Muscle of arm (tissue), 14 donors: ENCODE measurements at places on chromosomes 1 and 21. TPM values are rescaled to one million over a fixed set of nuclear protein-coding genes. Genes with fewer than 3 reads are reported as not detected.

Gene MRPL39
- 27.6 TPM for polyA plus RNA-seq

Gene NECTIN4
- 28.3 TPM for polyA plus RNA-seq

Gene DCST1
- not detected for polyA plus RNA-seq

Gene PGLYRP3
- polyA plus RNA-seq, result 2.2 TPM

Gene SAMD11
- 2.1 TPM for polyA plus RNA-seq

Gene PEX19
- polyA plus RNA-seq, result 50.1 TPM

Gene TAF13
- 61.3 TPM for polyA plus RNA-seq

Gene FAM177B
- polyA plus RNA-seq, result 0.27 TPM

Gene FBXO2
- polyA plus RNA-seq, result 0.52 TPM

Gene CD2
- 0.26 TPM for polyA plus RNA-seq

Gene IFI44L
- 1.5 TPM for polyA plus RNA-seq

Gene PLEKHN1
- polyA plus RNA-seq, result not detected

Gene EBNA1BP2
- polyA plus RNA-seq, result 36.6 TPM

Gene TMOD4
- polyA plus RNA-seq, result 32.1 TPM

Gene FAM72C
- polyA plus RNA-seq, result 2.4 TPM

Gene CLEC20A
- polyA plus RNA-seq, result not detected

Gene AXDND1
- 0.22 TPM for polyA plus RNA-seq

Gene LRRC39
- polyA plus RNA-seq, result 304 TPM

GRCh38 chr1:165576536-165576935 is 32.7 kb downstream of the LRRC52 start:
- DNase-seq, result no peak

DNA sequence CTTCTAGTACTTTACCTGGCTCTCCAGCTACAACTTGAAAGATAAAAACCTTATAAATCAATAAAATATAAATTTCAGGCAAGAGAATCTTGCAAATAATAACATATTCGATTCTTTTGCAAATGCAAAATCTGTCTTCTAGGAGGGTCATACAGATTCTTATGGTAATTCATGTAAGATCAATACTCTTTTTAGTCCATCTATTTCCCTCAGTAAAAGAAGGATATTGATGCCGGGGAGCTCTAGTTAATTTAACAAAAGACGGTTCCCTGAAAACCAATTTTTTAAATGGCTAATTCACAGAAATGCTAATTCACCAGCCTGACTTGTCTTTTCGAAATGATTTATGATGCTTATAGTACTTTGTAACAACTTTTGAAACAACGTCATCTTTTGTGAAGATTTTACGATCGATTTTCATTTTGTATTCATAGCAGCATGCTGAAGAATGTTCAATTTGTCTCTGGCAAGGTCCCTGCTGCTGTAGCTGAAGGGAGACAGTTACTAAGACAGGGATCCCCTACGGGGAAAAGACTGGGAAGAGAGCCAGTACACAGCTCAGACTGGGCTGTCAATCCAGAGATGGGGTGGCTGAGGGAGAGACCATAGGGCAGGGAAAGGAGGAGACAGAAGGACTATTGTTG is 90.6 kb upstream of the SPAG17 start:
- DNase-seq, result no peak

GRCh38 chr21:36200081-36200561 is 43.5 kb downstream of the DOP1B start:
- no peak for DNase-seq

DNA sequence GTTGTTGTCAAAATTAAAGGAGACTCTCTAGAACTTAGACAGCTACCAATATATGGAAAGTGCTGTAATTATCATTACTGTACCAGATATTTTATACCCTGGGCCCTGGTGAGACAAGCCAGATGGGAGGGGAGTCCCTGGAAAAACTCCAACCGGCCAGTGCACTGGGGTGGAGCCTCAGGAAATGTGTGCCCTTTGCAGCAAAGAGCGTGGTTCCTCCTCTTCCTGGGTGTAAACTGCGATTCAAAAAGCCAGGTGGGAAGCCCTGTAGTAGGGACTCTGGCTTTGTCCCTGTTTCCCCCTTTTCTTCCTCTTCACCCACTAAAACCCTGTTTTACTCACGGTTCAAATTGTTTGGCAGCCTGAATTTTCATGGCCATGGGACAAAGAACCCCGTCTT is 812.3 kb downstream of the PLA2G4A start:
- DNase-seq, result no peak

DNA sequence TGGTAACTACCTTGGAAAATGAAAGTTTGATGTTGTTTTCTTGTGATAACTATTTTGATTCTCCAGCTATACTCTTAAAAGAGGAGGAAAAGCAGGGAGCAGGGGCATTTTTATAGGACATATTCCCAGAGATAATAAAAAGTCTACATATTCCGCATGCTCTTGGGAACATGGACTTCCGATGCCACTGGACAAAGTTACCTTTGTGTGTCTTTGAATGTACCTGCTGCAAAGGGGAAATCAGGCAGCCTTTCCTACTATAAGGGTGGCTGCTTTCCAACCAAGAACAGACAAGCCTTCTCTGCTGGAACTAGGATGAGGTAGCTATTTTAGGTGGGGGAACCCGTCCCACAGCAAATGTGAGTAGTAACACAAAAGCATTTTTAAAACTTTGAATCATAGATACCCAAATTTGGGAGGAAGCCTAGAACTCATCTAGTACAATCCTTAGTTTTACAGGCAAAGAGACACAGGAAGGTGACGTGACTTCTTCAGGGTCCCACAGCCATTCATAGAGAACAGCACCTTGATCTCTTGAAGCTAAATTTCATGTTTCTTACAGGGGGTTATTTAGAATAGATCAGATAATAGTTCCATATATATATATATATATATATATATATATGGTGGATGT is 179.9 kb downstream of the FASLG start:
- DNase-seq, result no peak

DNA sequence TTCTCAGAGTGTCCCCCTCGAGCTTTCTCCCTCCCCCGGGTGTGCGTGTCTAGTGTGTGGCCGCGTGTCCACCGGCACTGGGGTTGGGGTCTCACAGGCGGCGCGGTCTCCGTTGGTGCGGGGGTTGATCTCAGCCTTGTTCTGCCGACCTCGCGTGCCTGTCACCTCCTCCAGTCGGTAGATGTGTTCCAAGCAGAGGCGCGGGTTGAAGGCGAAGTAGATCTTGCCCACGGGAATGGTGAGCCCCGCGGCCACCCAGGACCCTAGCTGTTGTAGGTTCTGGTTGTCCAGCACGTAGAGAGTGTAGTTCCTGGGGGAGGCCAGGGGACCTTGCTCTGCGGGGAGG is 9.8 kb downstream of the INSRR start:
- DNase-seq, result no peak

GRCh38 chr1:94531664-94532063 is 9.9 kb downstream of the F3 start:
- no peak for DNase-seq

DNA sequence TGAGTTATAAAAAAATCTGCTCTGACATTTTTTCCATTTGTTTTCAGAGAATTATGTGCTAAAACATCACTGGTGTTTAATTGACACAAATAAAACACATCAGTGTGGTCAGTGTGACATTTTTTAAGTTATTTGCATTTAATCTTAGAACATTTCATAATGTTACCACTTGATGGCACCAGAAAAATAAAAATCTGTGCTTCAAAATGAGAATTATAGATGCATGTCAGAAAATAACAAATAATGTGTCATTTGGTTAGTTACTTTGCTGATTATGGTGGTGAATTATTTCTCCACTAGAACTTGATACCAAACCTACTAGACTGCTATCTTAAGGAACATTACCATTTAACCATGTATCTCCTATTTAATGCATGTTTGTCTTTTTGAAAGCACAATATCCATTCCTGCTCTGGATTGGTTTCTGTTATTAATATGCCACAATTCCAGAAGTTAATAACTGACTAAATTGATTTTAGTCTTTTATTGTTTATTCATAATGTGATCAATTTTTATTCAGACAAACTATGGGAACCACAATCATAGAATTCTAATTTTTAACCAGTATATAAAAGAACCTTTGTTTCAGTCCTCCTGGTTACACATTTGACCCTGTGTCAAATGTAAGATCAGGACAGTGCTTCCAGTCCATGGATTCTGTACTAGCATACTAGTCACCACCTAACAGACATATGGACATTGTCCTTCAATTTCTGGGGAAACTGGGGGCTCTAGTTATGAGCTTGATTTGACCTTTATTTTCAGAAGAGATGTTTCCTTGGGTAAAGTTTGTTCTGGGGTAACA is 81.0 kb downstream of the RPS6KC1 start:
- DNase-seq, result no peak

GRCh38 chr1:81032973-81033425 is 767.7 kb upstream of the ADGRL2 start:
- no peak for DNase-seq

GRCh38 chr1:1232208-1232795 is at the start of gene B3GALT6:
Gene B3GALT6 (plus strand): TSS chr1:1232237. CDS start chr1:1232279, 42 bp downstream.
- DNase-seq, result no peak

GRCh38 chr1:164630626-164631396 is 71.8 kb downstream of the PBX1 start:
- no peak for DNase-seq

DNA sequence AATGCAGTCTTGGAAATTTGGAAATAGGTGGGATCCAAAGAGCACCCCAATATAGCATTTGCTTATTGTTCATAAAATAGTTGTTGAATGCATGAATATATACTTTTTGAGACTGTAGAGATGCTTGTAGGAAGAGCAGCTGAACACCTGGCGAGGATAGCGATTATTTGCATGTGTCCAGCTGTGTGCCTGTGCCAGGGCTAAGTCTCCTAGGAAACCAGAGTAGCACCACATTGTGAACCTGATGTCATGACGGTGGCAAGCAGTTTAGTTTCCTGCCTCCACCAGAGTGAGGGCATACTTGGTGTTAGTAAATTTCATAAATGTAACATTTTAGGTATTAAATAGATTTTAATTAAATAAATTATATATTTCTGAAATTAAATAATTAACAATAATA is 37.3 kb upstream of the IRF2BP2 start:
- no peak for DNase-seq

- DNase-seq, result no peak
Observed at GRCh38 chr1:52455686-52456085, 51.3 kb downstream of the PRPF38A start.

DNA sequence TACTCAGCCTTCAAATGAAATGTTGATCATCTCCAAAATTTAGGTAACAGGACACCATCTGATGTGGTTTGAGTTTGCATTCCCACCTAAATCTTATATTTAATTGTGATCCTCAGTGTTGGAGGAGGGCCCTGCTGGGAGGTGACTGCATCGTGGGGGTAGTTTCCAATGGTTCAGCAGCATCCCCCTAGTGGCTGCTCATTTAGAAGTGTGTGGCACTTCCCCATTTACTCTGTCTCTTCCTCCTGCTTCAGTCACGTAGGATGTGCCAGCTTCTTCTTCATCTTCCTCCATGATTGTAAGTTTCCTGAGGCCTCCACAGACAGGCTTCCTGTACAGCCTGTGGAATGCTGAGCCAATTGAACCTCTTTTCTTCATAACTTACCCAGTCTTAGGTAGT is 731.2 kb downstream of the USP25 start:
- no peak for DNase-seq

- DNase-seq, result no peak
Observed at GRCh38 chr1:14129009-14129408, 429.0 kb downstream of the PRDM2 start.

DNA sequence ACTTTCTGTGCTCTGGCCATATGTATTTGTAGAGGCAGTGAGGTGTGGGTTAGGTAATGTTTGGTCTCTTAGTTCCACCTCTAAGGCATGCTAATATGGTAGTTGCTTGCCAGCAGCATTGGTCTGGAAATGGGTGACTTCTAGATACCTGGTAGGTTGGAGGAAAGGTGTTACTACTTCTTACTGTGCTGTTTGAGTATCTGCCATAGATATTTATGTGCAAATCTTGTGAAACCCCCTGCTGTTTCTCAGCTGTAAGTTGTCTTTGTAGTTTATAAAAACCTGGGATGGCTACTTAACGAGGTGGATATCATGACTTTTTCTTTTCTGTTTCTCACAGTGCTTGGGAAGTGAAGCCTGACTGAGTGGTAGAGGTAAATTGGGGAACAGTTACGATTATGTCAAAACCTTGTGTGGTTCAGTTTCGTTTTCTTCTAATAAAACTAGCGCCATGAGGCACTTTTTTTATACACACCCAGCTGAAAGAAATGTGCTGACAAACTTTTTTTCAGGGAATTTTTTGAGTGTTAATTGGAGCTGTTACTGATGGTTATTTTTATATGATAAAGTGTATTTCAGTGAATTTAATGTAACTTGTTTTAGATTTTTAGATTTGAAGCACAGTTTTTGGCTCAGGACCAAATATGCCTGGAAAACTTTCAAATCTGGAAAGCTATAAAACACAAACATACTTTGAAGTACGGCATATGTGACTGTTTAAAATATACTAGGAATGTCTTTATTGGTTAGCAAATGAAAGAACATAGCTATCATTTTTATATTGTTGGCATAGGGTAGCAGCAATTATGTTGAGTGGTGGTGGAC is 42.1 kb downstream of the CAMSAP2 start:
- DNase-seq, result peak; percentile 19

- DNase-seq, result no peak
Observed at GRCh38 chr21:36159356-36159921, 2.8 kb downstream of the DOP1B start.

DNA sequence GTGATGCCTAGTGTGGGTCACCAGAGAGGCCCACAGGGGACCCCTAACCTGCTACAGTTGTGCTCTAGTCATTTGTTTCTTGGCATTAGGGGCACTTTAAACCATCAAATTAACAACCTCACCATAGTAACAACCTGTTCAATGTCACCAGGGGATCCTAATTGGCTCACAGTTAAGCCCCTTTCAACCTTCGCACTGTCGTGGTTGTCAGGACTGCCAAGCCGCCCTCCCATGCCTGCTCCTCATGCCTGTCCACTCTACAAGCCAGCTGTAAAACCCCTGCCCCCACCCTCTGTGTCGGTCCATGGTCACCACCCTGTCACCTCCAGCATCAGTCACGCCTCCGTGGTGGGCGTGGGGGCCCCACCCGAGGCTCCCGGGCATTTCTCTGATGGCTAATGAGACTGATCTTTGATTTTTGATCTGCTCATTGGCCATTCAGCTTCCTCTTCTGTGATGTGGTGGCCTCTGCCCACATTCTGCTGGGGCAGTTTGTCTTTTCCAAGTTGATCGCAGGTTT is 96.6 kb downstream of the WDR4 start:
- DNase-seq, result no peak

DNA sequence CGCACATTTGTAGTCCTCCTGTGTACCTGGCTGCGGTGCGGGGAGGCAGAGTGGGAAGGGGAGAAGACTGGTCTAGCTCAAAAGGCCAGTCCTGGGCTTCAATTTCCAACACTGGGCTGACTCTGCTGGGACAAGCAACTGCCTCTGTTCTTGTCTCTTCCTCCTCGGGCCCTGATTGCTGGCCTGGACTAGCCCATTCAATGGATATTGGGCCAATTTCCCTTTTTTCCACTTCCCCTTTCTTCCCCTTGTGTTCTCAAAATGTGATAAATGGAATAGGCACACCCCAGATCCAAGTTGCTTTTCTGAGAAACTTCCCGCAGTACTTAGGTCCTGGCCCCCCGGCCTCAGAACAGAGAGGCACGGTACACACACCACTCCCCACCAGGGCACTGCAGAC is 48.2 kb downstream of the SPSB1 start:
- DNase-seq, result peak; percentile 53

- DNase-seq, result no peak
Observed at GRCh38 chr1:30427545-30427944, 295.8 kb downstream of the MATN1 start.

- DNase-seq, result no peak
Observed at GRCh38 chr1:33575324-33575879, 103.0 kb downstream of the ZSCAN20 start.

GRCh38 chr1:168932539-168932938 is 174.0 kb upstream of the ATP1B1 start:
- DNase-seq, result no peak
